ENCODE measurements at places on chromosomes 3 and 15.

GRCh38 chr15:52288051-52288942 is 7.3 kb downstream of the MYO5C start:
- peak; percentile 85 for DNase-seq

- no peak for DNase-seq
Observed at GRCh38 chr15:59738676-59739075, 49.6 kb upstream of the BNIP2 start.

DNA sequence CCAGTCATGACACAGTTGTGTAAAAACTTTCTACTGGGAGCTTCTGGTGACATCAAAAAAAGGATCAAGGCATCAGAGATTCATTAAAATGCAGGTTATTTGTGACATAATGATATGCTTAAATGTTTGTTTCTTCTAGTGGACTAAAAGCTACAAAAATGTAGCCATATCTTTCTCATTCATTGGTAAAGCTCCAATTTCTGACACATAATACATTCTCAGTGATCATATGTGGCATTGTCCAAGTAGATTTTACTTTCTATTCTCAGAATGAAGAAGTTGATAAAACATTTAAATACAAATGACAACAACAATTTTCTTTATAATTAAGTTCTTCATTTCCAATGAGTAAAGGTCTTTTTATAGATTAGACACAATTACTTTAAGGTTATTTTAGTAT is 71.0 kb upstream of the ARHGEF26 start:
- no peak for DNase-seq

GRCh38 chr15:60076045-60076444 is 71.9 kb downstream of the FOXB1 start:
- DNase-seq = no peak

DNA sequence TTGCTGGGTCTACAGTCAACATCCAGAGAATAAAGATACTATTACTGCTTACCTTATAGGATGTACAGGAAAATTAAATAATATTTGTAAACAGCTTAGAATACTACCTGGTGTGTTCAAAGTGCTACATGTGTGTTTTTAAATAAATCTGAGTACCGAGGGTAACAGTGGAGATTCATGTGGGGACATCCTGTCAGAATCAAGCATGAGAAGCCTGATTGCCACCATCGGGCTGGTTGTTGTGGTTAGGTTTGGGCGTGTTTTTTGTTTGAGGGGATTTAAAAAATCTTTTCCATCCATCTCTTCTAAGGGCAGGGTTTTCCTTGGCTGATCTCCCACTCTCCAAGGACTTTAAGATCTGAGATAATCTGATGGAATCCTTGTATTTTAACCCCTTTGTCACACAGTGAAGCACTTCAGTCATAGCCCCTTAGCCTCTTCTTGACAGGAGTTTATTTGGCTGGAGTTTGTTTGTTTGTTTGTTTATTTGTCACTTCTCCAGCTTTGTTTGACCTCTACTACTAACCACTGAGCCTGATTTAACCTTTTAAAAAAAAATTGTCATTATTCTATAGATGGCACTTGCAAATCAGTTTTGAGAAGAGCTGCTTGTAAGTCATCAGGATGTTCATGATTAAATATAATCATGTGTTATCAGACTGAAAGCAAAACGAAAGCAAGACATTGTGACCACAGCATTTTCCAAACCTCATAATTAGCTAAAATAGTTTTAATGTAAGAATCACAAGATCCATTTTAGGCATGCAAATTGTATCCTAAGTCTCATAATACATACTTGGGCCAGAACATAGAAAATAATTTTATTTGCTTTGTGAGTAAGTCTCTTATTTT is 72.8 kb upstream of the RARB start:
- DNase-seq = no peak

Data from kidney glomerular epithelial cell (primary cell).